NCI-H2081 (cell line): ENCODE measurements at places on chromosomes 2 and 18.
A peak's percentile ranks its signal among the peaks of the same experiment; 100 is the strongest.

- no peak for DNase-seq
These were observed 3.6 kb upstream of the ARHGEF33 start for GRCh38 chr2:38886063-38886462.

DNA sequence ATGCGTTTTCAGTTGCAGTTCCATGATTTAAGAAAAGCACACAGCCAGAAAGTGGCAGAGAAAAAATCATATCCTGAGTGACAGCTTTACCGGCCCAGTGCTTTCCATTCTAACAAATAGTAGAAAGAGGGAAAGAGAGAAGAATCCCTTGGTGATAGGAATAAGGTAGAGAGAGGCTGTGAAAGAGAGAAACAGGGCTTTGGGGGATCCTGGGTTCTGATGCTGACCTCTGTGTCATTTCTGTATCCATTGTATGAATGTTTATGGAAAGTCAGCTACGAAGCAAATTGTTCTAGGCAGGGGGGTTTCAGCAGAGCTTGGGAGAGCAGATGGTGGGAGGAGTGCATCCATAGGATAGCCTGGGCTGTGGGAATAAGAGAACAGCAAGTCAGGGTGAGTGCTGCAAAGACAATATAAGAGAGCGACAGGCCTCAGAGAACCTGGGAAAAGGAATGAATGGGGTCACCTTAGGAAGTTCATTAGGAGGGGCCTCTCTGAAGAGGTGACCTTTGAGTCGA, 203.4 kb upstream of the TNP1 start:
- no peak for DNase-seq

- DNase-seq, result no peak
These were observed 66.2 kb downstream of the MDH1 start for GRCh38 chr2:63654959-63655358.

DNA sequence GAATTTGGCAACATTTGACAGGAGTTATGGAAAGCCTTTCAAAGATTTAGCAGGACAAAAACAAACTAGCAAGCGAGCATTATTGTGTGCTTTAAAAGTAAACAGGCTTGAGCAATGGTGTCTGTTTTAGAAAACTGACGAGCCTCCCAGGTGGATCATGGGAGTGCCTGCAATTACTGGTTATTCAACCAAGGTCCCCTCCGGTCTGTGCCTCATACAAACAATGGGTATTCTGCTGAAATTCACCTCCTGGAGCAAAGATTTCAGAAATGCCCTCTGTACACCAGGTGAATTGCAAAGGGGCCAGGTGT, 22.4 kb downstream of the RTP5 start:
- DNase-seq, result no peak

DNA sequence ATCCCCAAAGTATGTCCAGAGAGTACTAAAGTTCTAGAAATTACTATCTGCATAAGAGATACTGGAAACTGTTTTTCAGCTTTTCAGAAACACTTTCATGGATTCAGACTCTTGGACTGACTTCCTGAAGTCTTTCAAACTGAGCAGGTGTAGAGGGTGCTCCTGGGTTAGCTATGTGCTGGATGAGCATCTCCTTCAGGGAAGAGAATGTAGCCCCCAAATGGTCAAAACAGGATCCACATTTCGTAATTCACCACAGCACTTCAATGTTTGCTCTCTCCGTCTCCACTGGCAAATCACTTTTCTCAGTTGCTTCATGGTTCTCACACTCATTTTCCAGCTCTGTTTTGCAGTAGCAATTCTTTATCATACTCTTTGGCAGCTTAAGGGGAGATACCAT, 23.2 kb upstream of the SATB2 start:
- no peak for DNase-seq

GRCh38 chr2:216371721-216372702, at the start of gene MARCHF4:
Gene MARCHF4 (minus strand): TSS chr2:216372483. CDS start chr2:216370260, 2,223 bp downstream.
- peak; percentile 80 for DNase-seq

GRCh38 chr2:12094134-12094533, 347.7 kb downstream of the LPIN1 start:
- DNase-seq, result no peak

DNA sequence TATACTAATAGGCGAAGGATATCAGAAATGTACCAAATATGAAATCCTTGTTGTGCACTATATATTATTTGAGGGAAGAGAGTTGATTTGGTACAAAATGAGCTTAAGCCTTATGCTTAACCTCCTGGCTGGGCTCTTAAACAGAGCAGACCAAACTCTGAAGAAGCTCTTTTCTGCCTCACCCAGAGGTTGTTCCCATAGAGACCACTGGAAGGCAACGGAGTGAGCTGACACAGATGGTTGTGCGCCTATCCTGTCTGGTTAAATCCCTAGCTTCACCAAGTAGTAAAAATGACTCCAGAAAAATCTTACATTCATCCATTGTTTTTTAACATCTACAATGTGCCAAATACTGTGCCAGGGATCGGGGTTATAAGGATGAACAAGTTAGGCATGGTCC, 55.9 kb upstream of the NOL4 start:
- DNase-seq, result peak; percentile 19

DNA sequence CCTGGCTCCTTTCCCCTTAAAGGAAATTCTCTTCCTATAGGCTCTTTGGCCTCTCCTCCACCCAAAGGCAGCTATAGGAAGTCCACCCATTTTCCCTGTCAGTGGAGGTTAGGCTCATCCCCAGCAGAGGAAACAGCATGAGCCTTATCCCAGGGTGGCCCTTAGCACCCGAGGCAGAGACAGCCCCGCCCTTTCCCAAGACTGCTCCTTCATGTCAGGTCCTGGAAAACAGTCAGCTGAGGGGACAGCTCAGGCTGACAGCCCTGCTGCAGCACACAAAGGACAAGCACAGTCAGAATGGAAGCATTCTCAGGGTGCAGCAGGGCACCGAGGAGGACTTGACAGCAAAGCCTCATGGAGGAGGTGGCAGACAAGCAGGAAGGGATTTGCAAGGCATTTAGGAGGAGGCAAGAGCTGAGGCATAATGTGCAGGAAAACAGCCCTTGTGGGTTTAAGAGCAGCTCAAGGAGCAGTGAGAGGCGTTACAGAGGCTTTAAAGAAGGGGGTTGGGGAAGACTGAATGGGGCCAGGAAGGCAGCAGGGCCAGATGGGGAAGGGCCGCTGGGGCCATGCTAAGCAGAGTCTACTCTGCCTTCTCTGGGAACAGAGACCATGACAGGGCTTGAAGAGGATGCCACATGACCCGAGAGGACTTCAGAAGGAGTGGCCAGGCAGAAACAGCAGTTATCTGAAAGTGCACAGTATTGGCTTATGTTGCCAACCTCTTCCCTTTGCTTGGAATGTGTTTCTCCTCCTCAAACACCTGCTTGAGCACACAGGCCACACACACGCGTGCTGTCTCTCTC, 216.6 kb downstream of the SH3BP4 start:
- no peak for DNase-seq

DNA sequence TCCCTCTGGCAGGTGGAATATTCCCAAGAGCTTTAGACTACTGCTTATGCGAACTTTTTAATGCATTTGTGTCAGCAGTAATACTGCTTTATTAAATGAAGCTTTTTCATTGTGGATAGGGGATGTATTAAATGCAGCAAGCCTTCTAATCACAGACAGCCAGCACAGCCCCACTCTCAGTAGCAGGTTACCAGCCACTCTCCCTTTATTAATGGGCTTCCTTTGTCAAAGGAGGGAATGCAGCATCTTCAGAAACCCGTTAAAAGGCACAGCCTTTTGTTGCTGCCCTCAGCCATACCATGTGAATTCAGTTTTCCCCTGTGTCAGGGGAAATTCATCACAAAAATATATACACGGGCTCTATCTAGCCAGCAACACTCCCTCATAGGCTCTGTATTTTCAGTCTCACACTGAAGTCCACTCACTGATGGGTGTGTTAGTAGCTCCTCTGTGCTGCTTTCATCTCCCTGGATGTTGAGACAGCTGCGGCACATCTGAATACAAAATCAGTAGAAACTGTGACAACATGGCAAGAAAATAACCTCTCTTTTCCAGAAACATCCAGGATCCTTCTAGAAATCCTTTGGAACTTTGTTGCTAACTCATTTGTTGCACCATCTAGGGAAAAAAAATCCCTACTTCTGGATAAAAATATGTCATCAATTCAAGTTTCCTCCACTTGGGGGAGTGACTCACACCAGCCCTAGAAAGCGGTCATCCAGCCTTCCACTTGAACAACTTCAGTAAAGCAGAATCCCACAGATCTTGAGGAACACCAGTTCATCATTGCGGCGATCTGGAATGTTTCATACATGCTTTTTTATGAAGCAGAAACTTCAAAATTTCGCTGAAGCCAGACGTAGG, 48.4 kb downstream of the LRRTM1 start:
- DNase-seq, result no peak

- no peak for DNase-seq
These were observed 85.8 kb downstream of the CERS6 start for GRCh38 chr2:168541858-168542257.

- no peak for DNase-seq
These were observed 465.9 kb upstream of the ID2 start for GRCh38 chr2:8215982-8216381.

DNA sequence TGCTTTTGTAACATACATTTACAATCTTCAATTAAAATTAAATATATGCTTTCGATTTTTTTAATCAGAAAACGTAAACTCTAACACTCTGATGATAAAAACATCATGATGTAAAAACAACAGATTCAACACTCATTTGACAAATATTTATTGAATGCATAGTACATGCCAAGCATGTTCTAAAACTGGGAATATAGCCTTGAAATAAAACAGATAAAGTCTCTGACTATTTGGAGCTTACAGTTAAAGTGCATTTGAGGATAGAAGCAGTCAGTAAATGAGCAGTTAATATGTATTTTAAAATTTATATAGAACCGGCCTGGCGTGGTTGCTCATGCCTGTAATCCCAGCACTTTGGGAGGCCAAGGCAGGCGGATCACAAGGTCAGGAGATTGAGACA, 47.8 kb downstream of the TMX3 start:
- no peak for DNase-seq

DNA sequence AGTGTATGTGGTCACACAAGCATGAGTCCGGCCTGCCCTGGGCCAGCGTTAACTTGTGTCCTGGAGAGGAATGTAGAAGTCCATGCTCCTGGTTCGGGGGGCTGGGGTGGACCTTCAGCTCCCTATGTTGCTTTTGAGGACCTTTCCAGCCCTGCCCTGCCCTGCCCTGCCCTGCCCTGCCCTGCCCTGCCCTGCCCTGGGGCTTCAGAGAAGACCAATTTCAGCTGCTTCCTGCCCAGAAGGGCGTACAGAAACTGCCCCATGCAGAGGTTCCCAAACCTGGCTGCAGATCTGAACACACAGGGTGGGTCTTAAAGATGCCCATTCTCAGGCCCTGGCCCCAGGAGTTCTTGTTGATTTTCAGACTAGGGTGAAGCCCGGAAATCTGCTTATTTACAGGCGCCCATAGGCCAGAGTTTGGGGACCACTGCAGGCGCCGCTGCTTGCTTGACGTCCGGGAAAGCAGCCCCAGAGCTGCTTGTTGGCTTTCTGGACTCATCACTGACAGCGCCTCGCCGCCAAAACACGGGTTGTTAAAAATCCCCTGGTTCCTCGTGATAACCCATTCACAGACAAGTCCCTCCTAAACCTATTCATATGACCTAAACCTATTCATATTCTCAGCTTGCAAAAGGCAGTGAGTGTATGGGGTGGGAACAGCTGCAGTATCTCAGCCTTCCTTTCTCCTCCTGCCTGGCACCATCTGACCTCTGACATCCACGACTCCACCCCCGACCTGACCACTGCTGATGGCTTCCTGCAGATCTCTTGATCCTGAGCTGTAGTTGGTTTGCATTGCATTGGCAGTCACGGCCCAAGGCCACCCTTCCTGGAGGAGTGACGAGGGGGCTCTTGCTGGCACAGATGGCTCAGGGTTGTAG, 198.3 kb downstream of the GLI2 start:
- no peak for DNase-seq

- no peak for DNase-seq
These were observed 117.3 kb upstream of the SEC11C start for GRCh38 chr18:59022167-59022945.

- DNase-seq, result no peak
These were observed 845.6 kb upstream of the CNTNAP5 start for GRCh38 chr2:123179526-123179925.

- no peak for DNase-seq
These were observed 31.3 kb downstream of the PPM1B start for GRCh38 chr2:44200011-44200410.

DNA sequence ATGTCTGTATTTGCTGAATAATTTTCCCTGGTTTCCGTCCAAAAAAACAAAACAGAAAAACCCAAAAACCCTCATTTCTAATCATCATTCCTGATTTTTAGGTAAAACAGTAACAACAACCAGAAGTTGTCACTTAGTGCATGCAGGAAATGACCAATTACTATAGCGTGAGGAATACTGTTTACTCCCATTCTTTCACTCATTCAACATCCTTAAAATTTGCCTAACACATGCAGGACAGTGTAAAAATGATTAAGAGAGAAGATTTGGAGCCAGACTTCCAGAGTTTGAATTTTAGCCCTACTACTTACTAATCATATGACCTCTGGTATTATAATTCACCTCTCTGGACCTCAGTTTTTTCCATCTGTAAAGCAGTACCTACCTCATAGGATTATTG, 83.1 kb downstream of the FIGN start:
- DNase-seq, result peak; percentile 55

GRCh38 chr18:25517881-25518715, 166.1 kb upstream of the ZNF521 start:
- DNase-seq, result no peak

DNA sequence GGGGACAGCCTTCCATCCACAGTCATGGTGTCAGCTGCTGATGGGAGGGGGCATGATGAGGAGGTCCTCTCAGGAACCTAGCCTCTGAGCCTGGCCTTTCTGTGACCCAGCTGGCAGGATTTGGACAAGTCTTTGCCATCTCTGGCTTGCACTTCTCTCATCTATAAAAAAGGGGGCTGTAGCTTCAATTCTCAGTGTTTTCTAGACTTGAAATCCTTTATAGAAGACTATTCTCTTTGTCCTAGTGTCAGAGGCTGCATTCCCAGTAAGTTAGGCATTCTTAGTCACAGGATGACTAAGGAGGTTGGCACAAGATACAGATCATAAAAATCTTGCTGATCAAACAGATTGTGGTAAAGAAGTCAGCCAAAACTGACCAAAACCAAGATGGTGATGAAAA, 958.5 kb downstream of the CNTNAP5 start:
- no peak for DNase-seq

DNA sequence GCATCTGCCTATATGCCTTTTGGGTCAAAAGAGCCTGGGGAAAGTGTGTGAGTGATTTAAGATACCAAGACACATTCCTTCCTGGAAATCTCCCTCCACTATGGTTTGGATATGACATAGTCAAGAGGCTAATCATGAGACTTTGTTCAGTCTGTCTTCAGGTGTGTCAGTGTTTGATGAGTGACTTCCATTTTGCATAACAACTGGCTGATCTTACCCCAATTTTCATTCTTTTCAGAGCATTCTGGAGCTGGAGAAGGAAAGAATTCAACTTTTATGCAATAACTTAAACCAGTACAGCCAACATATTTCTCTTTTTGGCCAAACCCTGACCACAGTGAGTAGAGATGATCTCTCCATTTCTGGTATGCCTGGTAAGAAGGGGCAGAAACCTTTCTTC, 39.4 kb downstream of the SPC25 start:
- no peak for DNase-seq

- DNase-seq, result no peak
These were observed 444.9 kb upstream of the MAP2 start for GRCh38 chr2:208978946-208979345.
